ENCODE measurements at places on chromosomes 2 and 18.

DNA sequence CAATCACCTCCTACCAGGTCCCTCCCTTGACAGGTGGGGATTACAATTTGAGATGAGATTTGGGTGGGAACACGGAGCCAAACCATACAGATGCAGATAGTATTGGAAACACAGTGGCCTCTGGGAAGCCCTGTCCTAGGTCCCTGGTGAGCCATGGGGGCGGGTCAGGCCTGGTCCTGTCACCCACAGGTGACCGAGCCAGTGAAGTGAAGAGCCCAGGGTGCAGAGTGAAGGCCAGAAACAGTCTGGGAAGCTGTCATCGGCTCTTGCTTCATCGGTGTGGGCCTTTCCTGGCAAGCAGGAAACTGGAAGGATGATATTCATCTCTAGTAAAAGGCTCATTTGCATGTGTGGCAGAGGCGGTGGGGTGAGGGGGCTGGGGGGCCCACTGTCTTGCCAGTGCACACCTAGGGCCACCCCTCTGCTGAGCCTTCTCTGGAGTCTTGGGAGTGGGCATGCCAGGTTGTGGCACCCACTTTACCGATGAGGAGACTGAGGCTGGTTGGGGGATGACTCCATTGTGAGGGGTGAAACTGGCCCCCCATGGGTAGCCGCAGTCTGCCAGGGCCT is 290.6 kb downstream of the NDUFA10 start:
- DNase-seq, result no peak

DNA sequence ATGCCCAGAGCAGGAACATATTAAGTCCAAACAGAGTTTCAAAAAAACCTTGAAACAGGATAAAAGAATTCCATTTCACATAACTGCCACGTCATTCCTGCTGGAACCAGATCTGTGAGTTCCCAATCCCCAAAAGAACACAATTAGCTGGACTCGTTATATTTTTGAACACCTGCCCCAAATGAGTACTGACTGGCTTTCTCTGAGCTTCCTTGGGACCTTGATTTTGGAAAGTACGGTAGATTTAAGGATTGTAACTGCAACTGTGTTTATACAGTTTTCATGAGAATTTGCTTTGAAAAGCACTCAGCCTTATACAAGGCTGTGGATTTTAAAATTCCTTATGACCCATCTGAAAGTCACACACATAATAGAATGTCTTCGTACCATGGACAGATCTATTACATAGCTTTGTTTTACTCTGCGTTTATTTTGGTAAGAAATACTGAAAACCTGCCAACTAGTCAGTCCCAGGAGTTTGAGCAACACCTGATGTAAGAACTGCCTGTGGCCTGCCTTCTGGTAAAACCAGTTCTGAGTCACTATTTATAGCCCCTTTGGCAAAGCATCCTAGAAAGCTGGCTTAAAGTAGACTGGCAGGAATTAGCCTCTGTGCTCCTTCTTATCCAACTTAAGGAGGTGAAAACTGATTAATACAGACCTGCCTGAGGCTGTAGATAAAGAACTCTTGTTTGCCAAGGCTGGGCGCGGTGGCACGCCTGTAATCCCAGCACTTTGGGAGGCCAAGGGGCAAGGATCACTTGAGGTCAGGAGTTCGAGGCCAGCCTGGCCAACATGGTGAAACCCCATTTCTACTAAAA is 48.1 kb downstream of the MERTK start:
- no peak for DNase-seq

- DNase-seq, result no peak
Observed at GRCh38 chr2:56337342-56337741, 153.6 kb downstream of the CCDC85A start.

GRCh38 chr2:237227592-237228280 is 142.0 kb downstream of the COPS8 start:
- no peak for DNase-seq
